Activated T-cell treated with anti-CD3 and anti-CD28 coated beads, Interleukin-2, amount 50 U/mL, for 72 hours (primary cell): ENCODE measurements at places on chromosomes 4 and X. TPM values are rescaled to one million over a fixed set of nuclear protein-coding genes. Genes with fewer than 3 reads are reported as not detected.

GRCh38 chr4:178937130-178937529 is 1494.9 kb upstream of the AGA start:
- no peak for DNase-seq

- DNase-seq, result no peak
Measured at GRCh38 chrX:77694491-77694890, 91.5 kb downstream of the ATRX start.

- DNase-seq, result no peak
Measured at GRCh38 chrX:123171781-123172180, 12.3 kb upstream of the GRIA3 start.

ASB9 gene
- total RNA-seq, result 0.41 TPM

- no peak for DNase-seq
Measured at GRCh38 chr4:138251938-138252337, 9.8 kb upstream of the SLC7A11 start.

SCD5 gene
- total RNA-seq, result 1.6 TPM

DNA sequence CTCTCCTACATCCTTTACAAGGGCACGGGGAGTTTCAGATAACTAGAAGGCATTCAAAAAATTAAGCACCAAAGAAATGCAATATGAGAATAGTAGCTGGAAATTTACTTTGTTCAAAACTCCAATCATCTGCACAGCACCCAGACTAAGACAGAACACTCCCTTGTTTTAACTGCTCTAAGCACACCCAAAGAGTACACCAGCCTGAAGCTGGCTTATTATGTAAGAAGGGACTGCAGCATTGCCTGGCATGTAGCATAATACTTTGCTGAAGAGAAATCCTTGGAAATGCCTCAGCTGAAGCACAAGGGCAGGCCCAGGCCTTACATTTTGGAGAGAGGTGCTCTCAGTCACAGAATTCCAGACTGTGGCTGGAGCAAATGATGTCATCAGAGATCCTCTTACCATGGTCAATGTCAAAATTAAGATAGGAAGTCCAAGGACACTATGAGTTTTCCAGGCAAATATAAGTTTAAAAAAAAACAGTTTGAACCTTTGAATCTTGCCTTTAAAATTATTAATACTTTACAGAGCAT is 14.8 kb downstream of the ARHGEF6 start:
- no peak for DNase-seq

DNA sequence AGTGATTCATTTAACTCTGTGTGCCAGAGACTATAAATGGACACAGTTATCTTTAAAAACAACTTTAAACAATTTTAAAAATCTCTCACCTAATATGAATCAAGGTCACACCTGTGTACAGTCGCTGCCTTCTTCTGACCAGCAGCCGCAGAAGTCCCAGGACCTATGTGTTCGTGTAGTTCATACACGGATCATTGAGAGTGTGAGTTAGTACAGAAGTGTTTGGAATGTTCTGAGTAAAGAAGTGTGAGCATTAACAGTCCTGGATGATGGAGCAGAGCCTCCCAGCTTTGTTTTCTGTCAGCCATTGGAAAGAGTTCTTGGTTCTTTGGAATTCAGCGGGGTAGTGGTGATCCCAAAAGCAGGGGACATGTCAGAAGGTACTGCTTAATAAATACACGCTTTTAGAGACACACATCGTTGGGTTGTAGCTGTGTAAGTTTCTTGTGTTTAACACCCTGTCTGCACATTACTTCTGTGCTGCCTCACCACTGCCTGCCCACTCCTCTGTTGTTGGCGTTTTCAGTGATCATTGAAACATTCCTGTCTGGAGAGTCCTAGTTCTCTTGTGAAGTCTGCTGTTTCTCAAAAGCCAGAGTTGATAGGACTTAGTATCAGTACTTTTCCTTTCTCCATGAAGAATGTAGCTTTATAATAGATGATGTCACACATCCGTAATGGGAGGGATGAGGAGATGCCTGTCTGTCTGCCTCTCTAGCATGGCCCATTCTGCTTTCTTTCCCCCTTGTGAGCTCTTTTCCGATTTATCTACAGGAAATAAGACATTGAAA is 90.6 kb downstream of the PTTG2 start:
- DNase-seq, result no peak

DNA sequence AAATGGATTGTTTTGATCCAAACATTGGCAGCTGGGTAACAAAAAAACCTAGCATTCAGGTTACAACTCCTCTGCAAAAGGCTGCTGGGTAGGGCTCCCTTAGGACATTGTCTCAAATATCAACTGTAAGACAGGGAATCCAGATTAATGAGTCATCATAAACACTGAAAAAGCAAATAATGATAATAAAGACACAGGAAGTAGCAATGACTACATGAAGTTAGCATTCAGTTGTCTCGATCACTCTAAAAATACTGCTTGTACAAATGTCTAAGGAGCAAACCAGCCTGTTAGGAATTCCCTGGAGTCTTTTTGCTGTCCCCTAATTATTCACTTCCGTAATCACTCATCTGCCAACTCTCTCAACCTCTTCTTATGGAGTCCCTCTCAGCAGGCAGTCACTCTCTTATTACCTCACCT is 259.2 kb downstream of the GPC3 start:
- DNase-seq, result no peak
